Inflammatory macrophage treated with lipopolysaccharide for 1 hour (primary cell): ENCODE measurements at places on chromosomes 4 and X.

DNA sequence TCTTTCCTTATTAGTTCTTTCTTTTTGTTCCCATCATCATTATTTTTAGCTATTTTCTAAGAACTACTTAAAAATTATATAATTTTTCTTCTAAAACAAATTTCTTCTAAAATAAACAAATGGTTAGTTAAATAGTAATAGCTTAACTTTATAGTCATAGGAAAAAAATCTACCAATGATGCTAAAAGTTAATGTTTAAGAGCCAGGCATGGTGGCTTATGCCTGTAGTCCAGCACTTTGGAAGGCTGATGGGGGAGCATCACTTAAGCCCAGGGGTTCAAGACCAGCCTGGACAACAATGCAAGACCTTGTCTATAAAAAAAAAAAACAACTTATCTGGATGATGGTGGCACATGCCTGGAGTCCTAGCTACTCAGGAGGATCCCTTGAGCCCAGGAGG, 127.1 kb upstream of the ANXA3 start:
- DNase-seq = no peak

DNA sequence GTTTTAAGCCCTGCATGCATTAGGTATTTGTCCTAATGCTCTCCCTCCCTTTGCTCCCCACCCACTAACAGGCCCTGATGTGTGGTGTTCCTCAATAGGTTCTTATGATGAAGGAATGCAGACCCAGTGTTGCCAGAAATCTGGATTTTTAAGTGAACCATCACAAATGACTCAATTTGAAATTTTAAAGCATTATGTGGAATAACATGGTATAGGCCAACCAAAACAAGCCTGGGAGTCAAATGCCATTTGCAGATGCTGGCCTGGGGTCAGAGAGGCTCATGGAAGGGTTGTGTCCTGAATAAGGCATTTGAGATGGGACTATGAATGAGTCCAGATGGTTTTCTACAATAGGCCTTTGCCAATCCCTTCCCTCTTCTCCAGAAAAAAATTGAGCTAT, 179.6 kb downstream of the SHROOM3 start:
- no peak for DNase-seq

DNA sequence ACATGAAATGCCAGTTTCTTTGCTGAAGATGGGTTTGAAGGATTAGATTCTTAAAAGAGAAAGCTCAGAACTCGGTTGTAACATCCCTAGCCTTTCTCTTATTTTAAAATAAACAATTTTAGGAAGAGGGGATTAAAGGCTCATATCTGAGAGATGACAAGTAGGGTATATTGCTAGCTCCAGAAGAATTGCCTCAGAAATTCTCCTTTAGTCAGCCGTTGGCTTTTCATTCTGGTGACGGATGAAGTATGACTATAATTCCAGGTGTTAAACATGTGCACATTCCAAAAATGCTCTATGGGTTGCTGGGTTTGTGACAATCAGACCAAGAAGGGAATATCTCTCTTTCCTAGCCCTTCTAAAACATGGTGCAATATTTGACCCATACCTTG, 17.8 kb downstream of the DKK2 start:
- no peak for DNase-seq

GRCh38 chrX:16552546-16552945, 97.4 kb upstream of the S100G start:
- DNase-seq = no peak

DNA sequence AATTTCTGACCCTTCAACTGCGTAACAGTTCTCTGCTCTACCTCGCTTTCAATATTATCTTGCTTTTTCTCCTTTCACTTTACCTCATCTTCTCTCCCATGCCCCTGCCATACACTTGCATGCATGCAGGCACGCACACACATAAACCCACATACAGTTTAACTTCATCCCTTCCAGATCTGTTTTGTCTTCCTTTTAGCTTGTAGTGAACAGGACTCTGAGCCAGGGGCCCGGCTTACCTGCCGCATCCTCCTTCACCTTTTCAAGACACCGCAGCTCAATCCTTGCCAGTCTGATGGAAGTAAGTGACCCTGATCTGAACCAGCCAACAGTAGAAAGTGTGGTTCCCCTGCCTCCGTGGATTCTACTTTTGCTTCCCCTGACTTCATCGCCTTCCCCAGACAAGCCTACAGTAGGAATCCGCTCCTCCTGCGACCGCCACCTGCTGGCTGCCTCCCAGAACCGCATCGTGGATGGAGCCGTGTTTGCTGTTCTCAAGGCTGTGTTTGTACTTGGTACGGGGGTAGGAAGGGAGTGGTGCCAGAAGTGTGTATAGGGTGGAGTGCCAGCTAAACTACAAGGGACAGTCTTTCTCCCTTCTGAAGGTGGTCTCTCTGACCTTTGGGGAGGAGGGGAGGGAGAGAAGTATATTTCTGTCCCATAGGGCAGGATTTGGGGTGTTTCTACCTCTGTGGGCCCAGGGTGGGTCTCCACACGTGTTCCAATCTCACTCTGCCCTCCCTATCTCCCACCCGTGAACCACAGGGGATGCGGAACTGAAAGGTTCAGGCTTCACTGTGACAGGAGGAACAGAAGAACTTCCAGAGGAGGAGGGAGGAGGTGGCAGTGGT, 10.7 kb downstream of the MED12 start:
- peak; percentile 54 for DNase-seq

- no peak for DNase-seq
These were observed 527.2 kb upstream of the PRKX start for GRCh38 chrX:4240541-4241194.

DNA sequence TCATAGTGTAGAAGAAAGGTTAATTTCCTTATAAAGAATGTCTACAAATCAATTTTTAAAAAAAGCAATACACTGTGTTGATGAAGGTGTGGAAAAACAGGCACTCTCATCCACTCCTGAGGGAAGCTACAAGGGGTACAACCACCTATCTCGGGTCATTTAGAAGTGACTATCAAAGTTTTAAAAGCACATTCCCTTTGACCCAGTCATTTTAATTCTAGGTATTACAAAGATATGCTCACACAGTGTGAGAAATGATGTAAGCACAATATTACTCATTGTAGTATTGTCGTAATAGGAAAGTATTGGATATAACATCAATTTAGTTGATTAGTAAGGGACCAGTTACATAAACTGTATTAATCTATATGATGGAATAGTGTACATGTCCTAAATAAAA, 7.4 kb upstream of the HCCS start:
- no peak for DNase-seq

GRCh38 chrX:13471269-13471668, 98.1 kb upstream of the EGFL6 start:
- DNase-seq = no peak

- DNase-seq = peak; percentile 35
These were observed 113.4 kb upstream of the FAM241A start for GRCh38 chr4:112031712-112032328.

DNA sequence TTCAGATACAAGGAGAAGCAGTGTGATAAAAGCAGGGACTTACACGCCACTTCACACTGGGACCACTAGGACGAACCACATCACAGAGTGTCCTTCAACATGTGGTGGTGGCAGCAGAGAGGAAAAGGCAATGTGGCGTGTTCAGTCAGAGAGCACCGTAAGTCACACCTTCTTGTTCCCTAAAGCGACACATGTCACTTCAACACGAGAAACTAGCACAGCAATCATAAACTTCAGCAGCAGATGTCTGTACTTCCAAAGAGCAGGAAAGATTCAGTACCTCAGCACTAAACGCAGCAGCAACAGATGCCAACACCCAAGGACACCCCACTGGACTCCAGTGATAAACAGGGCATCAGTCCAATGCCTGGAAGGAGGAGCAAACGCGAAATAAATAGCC, 96.7 kb downstream of the AREG start:
- DNase-seq = no peak

GRCh38 chrX:7139202-7140081, 8.1 kb upstream of the STS start:
- DNase-seq = no peak

GRCh38 chr4:3771164-3771809, 5.1 kb downstream of the ADRA2C start:
- no peak for DNase-seq

DNA sequence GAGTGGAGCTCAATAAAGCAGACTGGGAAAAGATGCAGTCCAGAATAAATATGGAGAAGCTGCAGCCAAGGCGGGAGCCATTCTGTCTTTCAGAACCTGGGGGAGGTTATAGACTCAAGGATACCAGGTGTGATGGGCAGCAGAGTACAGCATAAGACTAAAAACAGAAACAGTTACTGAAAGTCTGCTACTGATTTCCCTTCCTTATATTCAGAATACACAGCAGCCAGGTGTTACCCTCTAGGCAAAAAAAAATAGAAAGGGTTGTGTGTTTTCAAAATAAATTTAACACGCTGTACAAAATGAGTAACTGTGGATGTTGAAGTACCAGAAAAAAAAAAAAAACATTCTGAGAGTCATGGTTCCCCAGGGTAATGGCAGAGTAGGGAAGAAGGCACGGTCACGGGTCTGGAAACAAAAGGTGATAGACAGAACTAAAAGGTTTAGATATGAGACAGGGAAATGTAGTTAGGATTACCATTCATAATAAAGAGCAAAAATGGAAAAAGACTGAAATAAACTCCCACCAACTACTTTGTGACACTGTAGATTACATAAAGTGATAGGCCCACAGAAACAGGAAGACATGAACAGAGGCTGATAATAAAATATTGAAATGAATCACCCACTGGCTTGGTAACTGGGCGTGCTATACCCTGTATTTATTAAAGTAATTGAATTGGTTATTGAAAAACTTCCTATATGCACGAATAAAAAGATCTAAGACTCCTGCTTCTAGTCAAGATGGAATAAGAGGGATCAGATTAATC, 10.8 kb upstream of the HHIP start:
- DNase-seq = no peak

DNA sequence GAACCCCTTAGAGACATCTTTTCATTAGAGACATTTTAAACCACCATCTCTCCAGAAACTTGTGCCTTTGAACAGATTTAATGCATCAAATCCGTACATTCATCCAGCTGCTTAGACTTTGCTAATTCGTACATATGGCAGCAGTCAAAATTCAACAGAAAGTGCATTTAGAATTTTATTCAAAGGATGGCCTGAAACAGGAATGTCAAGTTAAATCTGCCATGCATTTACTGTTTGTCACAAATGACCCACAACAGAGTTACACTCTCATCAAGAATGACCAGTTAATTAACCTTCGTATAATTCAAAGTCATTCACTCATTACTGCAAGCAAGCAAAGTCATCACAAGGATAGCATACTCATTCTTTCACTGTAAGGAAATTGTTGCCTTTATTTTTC, 284.3 kb downstream of the SLC7A11 start:
- no peak for DNase-seq

GRCh38 chrX:39753293-39753996, 344.3 kb downstream of the BCOR start:
- DNase-seq = no peak

DNA sequence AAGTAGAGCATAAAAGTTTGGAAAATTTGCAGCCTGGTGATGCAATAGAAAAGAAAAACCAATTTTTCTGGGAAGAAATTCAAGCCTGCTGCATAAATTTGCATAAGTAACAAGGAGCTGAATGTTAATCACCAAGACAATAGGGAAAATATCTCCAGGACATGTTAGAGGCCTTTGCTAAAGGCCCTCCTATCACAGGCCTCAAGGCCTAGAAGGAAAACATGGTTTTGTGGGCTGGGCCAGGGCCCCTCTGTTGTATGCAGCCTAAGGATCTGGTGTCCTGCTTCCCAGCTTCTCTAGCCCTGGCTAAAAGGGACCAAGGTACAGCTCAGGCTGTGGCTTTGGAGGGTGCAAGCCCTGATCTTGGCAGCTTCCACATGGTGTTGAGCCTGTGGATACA, 6.2 kb upstream of the RTL3 start:
- DNase-seq = peak; percentile 15

DNA sequence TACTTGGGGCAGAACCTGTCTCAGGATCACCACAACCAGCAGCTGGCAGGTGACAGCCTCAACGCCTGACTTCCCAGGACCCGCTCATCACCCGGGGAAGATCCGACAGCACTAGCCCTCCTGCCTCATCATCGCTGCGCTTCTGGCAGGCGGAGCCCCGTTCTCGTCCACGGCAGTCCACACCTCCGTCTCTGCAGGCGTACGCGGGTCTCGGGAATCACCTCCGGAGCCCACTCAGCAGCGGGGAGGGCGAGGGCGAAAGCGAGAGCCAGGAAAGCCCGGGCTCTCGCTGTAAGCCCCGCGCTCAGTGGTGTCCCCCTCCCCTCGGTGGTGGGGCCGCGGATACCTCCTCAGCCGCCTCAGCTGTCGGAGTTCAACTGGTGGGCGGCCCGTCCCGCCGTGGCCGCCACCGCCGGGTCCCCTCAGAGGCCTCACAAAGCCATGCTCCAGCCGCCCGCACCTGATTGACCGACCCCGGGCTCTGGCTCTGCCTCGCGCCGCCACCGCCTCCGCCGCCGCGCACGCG, 518 bp upstream of the CNKSR2 start:
- DNase-seq = no peak
